ENCODE measurements at places on chromosomes 16 and 17.

DNA sequence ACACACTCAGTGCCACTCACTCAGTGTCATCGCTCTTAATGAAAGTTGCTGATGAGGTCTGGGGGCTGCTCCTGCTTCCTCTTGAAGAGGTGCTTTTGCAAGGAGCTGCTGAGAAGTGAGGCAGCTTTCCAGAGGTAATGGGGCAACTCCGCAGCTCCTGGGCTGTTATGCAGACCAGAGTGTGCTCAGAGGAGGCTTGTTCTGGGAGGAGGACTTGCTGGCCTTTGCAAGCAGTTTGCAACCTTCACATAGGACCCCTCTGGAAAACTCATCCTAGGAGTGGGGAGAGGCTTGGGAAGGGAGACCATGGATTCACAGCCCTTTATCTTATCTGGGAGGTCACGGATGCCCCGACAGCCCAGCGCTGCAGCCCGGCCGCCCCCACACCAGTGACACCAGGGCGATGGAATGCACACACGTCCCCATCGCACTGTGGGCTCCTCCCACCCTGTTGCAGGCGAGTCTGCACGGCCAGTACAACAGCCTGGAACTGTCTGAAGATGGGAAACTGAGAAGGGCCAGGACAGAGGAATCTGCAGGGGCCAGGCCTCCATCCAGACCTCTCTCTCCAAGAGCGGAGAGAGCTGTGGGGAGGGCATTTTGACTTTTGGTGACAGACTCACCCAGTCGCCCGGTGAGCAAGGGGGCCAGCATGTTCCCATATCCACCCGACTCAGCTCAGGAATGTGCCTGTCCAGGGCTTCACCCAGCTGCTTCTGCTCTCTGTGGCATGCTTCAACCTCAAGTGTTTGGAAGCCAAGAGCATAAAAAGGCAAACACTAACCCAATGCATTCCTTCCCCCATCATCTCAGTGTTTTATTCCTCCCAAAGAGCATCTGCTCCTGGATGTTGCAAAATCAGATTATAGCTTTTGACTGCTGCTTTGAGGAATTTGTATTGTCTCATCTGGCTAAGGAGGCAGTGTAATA is 78.6 kb upstream of the ZNF469 start:
- DNase-seq: peak; percentile 96

- DNase-seq: no peak
Measured at GRCh38 chr16:48576927-48577326, 33.1 kb downstream of the N4BP1 start.

GRCh38 chr17:74453665-74454196 is 12.7 kb upstream of the CD300A start:
- no peak for DNase-seq

- DNase-seq: no peak
Measured at GRCh38 chr16:50517450-50518252, 30.5 kb upstream of the NKD1 start.

DNA sequence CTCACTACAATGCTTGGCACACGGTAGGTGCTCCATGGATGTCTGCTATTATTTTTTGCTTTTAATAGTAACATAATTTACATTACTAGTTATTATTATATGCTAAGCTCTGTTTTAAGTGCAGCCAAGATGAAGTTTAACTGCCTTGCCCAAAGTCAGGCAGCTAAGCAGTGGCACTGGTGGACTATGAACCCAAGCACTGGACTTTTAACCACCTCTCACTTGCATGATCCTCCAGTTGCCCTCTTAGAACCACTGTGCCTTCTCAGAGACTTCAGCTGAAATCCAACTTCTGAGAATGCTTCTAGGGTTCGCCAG is 1.5 kb upstream of the ZNF207 start:
- DNase-seq: no peak

GRCh38 chr16:61871837-61872777 is 164.1 kb downstream of the CDH8 start:
- no peak for DNase-seq

DNA sequence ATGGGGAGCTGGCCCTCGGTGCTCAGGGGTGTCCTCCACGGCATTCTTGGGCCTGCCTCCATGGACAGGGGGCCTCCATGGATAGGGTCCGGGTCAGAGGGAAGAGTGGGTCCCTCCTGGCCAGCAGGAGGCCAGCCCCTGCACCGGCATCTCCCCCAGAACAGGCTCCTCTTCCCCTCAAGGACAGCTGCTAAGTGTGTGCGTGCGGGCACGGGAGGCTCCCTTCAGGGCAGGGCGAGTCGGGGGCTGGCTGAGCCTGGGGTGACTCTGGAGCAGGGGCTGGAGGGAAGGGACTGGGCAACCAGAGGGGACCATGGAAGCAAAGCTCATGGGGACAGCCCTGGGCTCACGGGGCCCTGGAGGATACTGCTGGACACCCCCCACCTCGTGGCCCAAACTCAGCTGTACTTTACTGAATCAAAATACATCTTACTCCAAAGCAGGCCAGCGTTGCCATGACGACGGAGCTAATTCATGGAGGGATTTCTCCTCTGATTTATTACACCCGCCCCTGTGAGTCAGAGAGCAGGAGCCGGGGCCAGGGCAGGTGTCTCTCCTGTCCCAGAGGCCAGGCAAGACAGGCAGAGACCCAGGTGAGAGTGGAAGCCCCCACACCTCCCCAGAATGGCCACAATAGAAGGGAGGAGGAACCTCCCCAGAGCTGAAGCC is 2.1 kb downstream of the CASKIN1 start:
- peak; percentile 12 for DNase-seq

- DNase-seq: peak; percentile 93
Measured at GRCh38 chr16:11354733-11355574, 9.7 kb downstream of the RMI2 start.

GRCh38 chr16:84628226-84628731 is 10.4 kb upstream of the COTL1 start:
- DNase-seq: no peak

- DNase-seq: peak; percentile 12
Measured at GRCh38 chr17:7523033-7523432, 25.8 kb upstream of the TNFSF12 start.

DNA sequence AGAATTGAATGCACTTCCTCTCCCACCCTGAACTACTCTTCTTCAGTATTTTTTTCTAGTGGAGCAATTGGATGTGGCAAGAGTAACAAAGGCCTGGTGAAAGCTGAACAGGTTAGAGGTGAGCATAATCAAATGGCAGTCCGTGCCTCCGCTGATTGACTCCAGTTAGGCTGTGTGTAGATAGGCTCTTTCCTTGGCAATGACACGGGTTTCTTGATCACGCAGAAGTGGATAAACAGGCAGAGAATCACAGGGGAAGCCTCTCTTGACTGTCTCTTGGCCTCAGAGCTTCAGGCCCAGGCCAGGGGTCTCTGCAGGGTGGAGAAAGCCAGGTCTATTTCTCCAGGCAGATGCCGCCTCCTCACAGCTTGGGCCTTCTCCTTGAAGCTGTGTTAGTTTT is 4.2 kb downstream of the CD300LB start:
- DNase-seq: no peak

GRCh38 chr16:70250748-70251628 is 752 bp downstream of the EXOSC6 start:
- DNase-seq: peak; percentile 51

DNA sequence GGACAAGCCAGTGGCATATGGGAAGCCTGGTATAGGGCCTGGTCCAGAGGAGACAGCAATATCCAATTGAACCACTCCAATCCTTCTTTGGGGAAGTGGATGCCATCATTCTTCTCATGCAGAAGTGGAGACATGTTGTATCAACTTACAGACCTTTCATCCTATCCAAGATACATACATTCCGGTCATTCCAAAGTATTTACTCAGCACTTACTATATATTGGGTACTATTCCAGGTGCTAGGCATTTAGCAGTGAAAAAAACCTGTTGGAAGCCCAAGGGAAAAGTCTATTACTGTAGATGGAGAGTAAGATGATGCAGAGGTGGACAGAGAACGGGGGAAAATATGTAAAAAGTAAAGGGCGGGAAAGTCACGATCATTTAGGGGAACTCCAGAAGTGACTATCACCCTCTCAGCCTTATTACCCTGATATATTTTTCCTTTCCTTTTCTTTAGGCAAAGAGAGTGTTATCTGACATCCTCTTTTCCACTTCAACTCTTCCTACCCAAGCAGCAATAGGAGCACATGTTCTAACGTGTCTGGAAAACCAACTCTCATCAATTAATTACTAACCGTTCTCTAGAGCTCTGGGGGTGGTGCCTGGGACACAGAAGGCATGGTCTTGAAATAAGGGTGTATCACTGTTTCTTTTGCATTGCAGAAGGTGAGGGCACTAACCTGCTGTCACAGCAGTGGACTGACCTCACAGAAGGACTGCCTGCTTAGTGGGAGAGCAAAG is 210.1 kb upstream of the MAF start:
- DNase-seq: no peak

DNA sequence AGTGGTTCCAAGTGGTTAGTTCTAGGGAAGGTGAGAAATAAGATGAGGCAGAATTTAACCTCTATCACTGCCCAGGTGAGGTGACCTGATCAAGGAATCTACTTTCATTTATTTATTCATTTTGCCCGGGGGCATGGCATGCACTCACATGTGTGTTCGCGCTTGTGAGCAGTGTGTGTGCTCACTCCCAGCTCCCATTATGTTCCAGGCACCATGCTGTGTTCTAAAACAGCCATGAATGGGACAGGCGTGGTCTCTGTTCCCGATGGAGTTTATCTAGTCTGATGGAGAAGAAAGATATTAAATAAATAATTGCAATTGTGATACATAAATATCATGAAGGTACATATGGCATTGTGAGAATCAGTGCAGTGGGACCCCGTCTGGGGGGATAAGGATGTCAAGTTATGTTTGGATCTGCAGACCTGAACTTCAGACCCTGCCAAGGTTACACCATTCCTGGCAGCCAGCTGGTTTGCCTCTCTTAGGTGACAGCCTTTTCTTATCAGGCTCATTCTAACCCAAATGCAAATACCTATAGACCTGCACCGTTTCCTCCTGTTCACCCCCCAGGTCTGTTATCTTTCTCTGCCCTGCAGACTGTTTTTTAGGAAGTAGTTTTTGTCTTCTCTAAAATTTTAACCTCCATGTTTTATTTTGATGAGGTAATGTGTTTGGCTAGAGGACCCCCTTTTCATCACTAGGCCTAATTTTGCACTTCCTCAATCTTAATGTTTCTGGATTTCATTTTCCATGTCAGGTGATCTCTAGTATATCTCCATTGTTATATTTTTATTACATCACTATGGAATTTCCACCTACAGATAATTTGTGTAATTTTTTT is 11.8 kb downstream of the CYB5B start:
- no peak for DNase-seq

DNA sequence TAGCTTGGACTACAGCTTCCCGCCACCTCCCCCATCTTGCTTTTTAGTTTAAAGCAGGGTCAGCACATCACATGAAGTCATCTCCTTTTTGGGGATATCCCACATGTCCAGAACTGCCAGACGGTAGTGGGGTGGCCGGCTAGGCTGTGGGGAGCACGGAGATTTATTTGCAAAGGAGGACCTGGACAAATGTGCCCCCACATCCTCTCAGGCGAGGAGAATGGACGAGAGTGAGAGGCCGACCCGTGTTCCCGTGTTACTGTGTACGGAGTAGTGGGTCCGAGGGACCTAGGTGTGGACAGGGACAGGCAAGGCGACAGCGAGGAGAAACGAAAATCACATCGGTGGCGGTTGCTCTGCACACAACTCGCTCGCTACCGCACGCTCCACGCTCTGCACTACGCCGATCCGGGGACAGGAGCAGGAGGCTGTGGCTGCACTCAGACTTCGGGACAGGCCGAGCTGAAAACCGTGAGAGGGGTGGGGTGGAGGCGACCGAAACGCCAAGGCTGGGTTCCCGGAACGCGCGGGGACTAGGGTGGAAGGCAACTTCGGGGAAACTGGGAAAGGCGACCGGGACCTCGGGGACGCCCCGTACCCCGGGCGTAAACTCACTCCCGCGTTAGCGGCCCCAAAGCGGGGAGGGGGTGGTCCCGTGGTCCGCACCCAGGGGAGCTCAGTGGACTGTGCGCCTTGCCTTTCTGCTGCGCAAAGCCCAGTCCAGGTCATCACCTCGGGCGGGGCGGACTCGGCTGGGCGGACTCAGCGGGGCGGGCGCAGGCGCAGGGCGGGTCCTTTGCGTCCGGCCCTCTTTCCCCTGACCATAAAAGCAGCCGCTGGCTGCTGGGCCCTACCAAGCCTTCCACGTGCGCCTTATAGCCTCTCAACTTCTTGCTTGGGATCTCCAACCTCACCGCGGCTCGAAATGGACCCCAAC is at the start of gene MT1A:
Gene MT1A, plus strand, starts transcription at position 853 of the 937 bp plus-strand sequence. Its CDS starts 73 bp downstream, at position 926.
- DNase-seq: peak; percentile 73

DNA sequence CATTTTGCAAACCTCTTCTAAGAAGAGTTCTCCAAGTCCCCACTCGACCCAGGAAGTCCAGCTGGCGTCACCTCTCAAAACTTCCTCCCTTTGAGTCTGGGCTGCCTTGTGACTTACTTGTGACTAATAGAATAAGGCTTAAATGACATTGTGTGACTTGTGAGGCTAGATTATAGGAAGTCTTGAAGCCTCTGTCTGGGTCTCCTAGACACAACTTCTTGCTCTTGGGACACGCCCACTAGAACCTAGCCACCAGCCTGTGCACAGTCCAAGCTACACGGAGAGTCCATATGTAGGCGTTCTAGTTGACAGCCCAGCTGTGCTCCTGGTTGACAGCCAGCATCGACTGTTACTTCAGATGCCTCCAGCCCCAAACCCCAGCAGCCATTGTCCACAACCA is 66.7 kb upstream of the TANC2 start:
- no peak for DNase-seq

DNA sequence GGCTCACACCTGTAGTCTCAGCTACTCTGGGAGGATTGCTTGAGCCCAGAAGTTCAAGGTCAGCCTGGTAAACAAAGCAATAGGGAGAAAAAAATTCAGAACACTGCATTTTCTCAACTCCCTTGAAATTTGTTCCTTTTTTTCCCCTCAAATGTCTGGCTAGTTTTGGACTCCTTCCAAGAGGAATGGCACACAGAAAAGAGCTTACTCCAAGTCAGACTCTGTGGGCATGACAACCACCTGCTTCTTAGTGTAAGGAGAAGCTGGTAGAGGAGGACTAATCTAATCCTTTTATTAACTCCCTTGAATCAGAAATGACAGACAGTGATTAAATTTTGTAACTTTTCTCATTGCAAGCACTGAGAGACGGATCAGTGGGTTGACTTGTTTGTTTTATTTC is 27.9 kb upstream of the HYDIN start:
- DNase-seq: no peak

- DNase-seq: no peak
Measured at GRCh38 chr16:47976636-47977210, 179.1 kb downstream of the ABCC12 start.

DNA sequence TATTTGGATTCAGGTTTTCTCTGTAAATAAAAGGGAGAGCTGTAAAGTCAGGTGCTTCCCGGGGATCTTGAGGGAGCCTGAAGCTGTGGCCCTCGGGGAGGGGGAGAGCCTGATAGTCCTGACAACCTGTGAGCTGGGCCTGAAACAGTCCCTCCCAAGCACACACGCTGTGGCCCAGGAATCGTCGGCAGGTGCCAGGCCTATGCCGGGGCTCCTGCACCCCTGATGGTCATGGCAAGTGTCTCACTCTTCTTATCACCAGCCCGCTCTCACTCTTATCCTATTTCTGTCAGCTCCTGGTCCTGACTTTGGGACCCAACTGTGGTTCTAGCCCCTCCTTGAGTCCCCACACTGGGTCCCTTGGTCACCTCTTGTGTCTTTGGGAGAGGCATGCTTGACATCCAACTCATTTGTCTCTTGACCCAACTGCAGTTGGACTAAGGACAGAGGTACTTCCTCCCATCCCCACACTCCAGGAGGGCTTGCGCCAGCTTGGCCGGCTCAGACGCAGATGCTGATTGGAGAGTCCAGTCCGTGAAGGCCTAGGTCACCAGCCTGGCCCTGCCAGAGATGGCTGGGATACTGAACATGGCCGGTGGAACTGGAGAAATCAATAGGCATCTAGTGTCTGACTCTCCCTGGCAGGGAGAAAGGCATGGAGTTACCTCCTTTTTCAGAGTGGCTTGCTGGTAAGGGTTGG is 170.5 kb upstream of the WSCD1 start:
- DNase-seq: no peak

- DNase-seq: peak; percentile 27
Measured at GRCh38 chr16:3283543-3284447, 504 bp downstream of the ZNF263 start.

Measured in fibroblast of villous mesenchyme (primary cell).